Hepatic stellate cell (primary cell): ENCODE measurements at places on chromosomes 16 and 17.
A peak's percentile ranks its signal among the peaks of the same experiment; 100 is the strongest.

DNA sequence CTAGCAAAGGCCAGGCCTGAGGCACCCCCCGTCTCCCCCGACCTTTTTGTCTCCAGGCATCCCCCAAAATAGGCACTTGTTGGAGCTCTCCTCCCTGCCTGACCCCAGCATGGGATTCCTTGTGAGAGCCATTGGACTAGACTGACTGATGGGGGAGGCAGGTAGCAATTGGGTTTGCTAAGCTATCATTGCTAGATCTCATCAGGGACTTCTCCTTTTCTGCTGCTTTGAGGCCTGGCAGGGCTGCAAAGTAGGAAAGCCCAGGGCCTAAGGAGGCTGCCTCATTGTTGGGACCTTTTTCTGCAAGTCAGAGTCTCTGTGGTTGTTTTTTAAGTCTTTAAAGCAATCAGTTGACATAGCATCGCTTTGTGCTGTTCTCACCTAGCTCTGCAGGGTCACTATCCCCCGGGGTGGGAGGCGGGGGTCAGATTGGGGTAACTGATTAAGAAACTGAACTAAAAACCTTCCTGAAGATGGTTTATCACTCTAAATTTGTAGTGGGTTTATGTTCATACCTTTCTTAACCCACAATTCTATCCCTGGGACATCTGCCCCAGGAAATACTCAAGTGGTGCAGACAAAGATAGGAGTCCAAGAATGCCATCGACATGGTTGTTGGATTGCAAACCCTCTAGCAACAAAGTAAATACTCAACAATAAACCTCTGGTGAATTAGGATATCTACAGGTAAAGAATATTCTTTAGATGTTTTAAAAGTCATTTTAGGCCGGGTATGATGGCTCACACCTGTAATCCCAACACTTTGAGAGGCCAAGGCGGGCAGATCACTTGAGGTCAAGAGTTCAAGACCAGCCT lies 28.0 kb downstream of the LLGL2 start:
- DNase-seq, result no peak

DNA sequence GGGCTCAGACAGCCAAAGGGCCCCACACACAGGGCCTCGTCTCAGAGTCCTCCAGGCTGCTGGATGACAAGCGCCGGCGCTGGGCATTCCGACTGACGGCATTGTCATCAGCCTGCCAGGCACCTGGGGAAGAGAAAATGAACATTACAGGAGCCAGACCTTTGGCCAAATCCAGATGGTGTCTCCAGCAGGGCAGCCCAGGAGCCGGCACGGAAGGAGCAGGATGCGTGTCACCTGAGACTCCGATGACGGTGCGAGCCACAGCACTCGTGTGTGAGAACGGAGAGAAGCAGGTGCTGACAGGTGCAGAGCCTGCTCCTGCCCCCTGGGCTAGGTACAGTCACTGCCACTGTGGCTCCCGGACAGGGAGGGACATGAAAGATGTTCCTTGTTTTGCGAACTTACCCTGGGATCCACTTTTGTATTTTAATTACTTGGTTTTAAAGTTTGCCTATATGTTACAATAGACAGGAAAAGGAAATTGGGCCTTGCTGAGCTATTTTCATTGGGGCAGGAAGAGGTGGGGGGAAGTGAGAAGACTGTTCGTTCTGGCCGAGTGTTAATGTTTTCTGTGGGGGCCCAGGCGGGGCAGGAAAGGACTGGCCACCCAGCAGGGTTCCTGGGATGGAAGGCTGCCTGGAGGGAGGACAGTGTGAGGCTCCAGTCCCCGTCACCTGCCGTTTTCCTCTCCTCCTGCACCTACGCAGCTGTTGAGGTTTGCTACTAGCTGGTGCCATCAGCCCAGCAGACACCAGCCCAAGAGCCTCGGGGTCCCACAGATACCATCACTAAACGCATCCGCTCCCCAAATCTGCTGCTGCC lies 4.4 kb upstream of the FOXJ1 start:
- no peak for DNase-seq

DNA sequence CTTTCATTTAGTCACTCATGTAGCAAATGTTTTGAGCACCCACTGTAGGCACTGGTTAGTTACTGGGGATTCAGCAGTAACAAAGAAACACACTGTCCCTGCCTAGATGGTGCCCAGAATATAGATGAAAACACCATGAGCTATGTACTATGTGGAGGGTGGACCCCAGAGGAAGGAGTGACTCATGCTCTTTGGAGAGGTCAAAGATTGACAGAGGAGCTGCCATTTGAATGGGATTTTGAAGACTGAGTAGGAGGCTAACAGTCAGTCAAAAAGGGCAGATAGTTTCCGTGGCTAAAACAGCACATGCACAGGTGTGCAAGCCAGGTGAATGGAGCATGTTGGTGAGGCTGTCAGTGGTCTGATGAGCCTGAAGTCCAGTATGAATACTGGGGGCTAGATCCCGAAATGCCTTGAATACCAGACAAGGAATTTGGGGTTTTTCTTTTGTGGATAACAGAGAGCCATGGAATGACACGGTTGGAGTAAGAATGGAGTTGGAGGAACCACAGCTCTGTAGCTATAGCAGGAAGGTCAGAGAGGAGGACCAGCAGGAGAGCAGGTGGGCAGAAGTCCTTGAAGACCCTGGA lies 6.1 kb downstream of the IL21R start:
- peak; percentile 77 for DNase-seq

DNA sequence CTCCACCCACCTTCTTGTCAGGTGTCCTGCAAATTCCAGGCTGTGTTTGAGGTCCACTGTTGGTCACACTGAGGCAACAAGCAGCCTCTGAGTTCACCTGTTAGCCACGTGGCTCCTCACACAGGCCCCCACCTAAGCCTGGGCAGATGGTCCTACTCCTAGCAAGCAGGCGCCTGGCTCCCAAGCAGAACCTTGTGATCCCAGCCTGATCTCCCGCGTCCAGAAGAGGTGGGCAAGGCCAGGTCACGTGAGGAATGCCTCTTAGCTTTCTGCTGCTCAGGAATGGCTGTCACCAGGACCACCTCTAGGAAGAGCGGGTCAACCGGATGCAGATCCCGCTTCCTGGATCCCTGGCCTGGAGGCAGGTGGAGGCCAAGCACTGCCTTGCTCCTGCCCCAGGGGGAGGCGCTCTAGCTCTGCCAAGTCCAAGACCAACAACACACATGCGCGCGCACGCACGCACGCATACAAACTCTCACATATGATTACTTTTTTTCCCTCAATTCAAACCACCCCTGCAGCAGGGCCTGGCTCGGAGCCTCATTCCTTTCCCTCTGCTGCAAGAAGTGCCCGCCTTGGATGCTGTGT lies 9.5 kb downstream of the CYB561 start:
- no peak for DNase-seq

GRCh38 chr17:53971361-53971760 lies 148.6 kb downstream of the KIF2B start:
- no peak for DNase-seq

DNA sequence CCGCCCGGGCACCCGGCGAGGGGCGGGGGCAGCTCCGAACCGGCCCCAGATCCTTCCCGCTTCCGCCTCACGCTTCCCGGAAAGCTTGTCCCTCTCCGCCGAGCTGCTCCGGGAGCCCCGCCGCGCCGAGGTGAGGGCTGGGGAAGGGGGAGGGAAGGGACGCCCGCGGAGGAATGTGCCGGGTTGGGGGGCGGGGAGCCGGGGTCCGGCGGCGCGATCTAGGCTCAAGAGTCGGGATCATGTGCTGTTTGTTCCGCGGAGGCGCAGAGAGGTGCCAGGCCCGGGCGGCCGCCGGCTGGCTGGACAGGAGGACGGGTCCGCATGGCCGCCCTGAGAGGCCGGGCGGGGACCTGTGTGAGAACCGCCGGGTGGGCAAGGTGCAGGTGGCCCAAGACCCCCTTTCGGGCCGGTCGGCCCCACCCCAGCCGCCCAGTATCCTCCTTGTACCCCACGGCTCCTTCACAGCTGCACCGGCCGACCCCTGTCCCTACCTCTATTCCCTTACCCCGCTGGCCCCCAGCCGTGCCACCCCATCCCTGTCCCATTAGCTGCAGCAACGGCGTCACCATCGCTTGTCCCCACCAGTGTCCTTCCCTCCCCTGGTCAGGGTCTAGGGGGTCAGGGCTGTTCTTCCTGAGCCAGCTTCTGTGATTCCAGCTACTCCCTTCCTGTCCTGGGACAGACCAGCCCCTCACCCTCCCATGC lies 429 bp downstream of the KIF1C start:
- DNase-seq, result peak; percentile 34

DNA sequence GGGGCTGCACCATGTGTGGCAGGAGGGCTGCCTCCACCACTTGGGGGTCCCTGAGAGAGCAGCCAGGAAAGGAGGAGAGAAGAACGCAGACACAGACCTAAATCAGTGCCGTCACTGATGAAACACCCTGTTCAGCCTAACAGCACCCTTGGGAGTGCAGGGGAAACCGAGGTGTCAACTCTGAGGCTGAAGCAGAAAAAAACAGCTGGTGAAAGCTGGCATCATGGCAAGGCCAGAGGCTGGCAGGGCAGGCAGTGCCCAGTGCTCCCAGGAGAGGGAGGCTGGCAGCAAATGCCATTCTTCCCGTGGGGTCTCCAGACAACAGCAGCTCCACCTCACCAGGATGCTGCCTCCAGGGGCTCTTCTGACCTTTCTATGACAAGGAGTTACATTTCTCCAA lies 23.1 kb downstream of the SPHK1 start:
- no peak for DNase-seq

DNA sequence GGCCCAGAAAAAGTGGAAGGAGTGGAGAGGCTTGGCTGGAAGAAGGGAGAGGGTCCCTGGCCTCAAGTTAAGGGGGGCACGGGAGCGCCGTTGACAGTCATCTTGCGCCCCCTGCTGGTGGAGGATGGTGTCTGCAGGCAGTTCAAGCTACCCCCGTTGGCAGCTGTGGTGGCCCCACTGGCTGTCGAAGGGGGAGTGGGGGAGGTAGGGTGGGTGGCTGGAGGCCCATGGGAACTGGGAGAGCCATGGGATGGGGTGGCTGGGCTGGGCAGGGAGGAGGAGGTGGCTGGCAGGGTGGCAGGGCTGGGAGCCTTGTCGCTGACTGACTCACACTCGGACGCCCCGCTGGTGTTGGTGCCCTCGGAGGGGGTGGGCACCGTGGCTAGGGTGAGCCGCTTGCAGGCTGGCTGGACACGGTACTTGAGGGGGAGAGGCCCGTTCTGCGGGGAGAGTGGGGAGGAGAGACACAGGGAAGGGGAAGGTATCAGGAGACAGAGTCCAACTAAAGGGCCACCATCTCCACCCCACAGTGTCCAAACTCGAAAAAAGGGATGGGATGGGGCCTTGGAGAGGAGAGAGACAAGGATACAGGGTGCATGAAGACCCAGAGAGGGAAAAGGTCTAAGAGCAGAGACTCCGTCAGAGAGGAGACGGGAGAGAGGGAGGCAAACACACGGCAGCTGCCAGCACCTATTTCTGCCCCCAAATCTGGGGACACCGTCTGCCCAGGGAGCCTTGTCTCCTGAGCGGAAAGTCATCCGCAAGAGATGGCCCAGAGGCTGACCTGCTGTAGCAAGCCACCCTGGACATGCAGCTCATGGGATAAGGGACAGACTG lies 5.2 kb downstream of the CISD3 start:
- peak; percentile 85 for DNase-seq

GRCh38 chr17:65417406-65418221 lies 143.8 kb downstream of the AXIN2 start:
- no peak for DNase-seq

GRCh38 chr16:88552815-88553214 lies 17.4 kb upstream of the ZC3H18 start:
- no peak for DNase-seq
